ENCODE measurements at places on chromosomes 16 and 17.
A peak's percentile ranks its signal among the peaks of the same experiment; 100 is the strongest.

DNA sequence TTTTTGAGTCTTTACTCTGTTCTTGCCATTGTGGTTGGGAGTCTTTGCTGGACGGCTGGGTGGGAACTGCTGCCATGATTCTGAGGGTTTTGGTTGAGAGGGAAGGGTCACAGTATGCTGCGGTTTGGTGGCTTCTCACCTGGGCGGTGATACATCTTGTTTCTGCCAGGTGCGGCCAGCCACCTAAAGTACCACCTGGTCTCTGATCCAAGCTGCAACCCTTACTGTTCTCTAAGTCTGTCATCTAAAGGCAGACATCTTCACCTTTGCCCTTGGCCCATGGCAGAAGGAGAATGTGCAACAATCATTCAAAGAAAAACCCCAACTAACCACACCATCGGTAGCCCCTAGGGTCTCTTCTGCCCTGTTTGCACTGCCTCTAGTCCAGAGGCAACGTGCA is 19.6 kb upstream of the MPO start:
- no peak for DNase-seq

DNA sequence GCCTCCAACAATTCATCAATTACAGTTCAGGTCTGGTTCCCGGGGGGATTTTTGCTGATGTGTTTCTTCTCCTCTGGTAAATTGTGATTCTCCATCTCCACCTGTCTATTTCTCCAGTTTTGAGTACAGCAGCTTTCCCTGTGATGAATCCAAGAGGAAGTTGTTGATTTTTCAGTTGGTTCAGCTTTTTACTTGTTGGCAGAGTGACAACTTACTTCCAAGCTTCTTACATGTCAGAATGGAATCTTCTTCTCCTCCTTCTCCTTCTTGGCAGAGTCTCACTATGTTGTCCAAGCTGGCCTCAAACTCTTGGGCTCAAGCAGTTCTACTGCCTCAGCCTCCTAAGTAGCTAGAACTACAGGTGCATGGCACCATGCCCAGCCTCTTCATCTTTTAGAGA is 33.4 kb upstream of the TMEM92 start:
- no peak for DNase-seq

DNA sequence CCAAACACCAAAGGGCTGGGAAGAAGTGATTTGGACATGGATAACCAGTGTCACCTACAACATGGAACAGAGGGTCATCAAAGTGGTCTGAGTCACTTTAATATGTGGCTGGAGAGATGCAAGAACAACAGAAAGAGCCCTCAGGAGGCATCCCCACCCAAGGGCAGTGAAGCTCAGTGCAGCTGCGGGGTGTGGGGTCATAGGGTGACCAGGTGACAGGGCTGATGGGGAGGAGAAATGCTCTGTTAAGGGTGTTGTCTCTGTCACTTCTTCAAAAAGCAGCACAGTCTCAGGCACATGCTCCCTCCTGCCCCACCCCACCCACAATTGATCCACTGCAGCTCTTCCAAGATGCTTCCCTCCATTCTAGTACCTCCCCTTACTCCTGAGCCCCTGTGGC is 819.1 kb downstream of the KCNJ18 start:
- DNase-seq = no peak

DNA sequence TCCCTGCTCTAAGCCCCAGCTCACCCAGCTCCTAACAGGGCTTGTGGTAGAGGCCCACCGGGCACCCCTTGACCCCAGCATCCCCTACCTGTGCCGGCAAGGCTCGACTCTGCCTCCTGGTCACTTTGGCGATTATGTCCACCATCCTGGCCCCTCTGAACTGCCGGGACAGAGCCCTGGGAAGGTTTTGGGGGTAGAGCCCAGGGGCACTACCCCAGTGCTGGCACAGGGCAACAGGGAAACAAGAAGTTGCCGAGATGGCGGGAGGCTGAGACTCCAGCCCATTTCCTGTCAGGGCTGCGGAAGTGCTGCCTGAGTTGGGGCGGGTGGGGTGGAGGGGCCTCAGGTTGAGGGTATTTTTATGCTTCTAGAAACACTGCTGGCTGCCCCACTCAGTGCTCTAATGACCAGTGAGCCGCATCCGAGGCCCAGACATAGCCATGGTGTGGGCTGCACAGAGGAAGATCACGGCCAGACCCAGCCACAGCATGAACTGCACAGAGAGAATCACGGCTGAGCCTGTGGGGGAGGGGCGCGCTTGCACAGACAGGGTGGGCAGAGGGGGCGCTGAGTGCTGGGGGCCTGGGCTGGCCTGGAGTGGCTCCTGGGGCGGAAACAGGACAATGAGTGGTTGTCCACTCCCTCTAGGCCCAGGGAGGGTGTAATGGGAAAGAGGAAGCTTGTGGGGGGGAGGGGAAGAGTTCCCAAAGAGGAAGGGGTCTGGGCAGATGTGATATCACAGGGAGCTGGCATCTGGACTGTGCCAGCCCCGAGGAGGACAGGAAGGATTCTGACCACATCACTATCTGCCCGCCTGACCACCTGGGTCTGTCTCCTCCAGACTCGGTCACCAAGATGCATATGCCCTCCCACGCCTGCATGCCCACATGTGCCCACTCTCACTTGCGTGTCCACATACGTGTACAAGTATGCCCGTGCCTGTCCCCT is 22.3 kb downstream of the ARHGAP27 start:
- peak; percentile 75 for DNase-seq

GRCh38 chr17:45828582-45829133 is 16.0 kb upstream of the SPPL2C start:
- no peak for DNase-seq

GRCh38 chr17:18950944-18951905 is 740 bp upstream of the SLC5A10 start:
- DNase-seq = no peak

DNA sequence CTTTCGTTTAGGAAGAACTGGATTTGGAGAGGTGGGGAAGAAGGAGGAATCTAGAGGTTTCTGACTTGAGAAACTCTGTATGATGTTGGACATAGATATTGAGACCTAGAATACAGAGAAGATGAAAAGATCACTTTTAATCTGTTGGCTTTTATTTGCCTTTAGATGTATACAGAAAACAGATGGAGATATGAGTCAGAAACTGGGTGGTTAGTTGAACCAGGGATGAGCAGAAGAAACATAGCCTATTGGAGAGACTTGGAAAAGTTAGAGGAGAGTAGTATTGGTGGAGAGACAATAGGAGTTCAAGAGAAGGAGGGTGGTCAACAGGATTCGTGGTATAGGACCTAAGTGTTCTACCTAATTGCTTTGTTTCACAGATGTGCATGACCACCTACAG is 5.1 kb downstream of the PHAF1 start:
- DNase-seq = no peak

DNA sequence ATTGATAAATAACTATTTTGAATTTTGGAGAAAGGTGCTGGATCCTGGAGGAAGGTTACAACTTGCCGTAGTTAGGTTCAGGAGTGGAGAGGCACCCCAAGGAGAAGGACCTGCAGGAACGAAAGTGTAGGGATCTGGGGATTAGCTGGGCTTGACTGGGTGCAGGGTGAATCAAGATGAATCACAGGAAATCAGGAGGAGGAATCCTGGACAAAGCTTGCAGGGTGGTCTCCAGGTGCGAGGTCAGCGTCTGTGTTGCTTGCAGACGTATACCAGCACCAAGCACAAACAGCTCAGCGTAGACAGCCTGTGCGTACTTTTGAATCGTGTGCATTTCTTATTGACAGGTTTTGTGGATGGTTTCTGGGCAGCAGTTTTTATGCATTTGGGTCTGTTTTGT is 144.3 kb downstream of the MSI2 start:
- no peak for DNase-seq

GRCh38 chr16:20899071-20899470 is 1.1 kb downstream of the DCUN1D3 start:
- no peak for DNase-seq

DNA sequence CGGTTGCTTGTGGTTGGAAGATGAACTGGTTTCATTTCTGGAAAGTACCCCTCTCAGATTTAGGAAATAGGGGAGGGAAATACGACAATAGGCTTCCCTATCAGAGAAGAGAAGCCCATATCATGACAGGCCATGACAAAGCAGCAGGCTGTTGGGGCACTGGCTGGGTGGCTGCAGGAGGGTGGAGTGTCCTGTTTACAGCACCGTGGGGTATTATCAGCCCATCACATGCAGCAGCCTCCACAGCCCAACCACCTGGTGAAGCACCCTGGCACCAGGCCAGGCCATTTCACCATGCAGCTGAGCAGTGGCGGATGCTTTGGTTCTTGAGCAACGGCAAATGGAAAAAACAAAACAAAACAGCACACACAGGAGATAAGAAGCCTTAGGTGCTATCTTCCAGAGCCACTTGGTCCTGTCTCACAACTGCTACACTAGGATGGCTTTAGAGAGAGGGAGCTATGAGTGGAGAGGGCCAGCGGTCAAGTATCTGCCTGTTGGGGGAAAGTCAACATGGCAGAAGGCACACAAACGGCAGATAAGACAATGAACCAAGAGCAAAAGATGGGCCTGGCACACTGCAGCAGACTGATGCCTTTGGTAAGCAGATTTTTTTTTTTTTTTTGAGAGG is 24.2 kb downstream of the FAM117A start:
- peak; percentile 97 for DNase-seq

DNA sequence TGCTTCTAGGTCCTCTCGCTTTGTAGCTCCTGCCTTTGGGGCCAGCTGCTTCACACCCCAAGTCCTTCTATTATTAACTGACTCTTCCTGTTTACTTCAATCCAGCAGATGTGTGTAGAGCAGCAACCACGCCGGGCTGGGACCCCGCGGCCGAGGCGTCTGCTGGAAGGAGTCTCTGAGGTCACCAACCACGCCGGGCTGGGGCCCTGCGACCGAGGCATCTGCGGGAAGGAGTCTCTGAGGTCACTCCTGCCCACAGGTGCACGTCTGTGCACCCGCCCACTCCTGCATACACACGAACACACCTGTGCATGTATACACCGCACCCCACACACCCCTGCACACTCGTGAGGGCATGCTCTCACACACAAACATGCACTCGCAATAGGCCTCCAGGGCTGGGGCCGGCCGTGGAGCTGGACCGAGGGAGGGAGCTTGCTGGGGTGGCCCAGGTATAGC is 7.8 kb upstream of the TEX19 start:
- DNase-seq = no peak

DNA sequence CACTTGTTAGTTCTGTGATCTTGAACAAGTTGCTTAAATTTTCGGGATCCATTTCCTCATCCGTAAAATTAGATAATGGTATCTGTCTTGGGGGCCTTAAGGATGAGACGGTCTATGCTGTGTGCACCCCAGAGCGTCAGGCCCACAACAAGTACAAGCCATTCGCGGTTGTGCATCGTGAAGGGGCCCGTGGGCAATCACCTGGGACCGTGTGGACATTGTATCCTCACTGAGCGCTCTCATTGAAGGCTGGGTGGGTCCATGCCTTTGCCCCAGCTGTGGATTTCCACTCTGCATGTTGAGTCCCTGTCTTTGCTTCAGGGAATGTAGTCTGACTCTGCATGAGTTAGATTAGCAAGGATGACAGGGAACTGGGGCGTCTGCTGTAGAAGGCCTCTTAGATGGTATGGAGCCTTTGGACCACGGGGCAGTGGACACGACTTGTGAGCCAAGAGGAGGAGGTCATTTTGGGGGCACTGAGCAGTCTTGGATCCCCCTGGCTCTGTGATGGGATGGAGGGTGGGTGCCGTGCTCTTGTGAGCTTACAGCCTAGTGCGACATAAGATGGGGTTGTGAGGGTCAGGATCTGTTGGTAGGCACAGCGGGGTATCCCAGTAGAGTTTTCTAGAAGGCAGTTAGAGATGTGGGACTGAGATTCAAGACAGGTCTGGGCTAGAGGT is 89.5 kb downstream of the SNX29 start:
- no peak for DNase-seq

GRCh38 chr16:23081675-23082119 is 67.6 kb downstream of the USP31 start:
- no peak for DNase-seq

- DNase-seq = no peak
Measured at GRCh38 chr16:13270602-13271001, 369.2 kb downstream of the SHISA9 start.

GRCh38 chr16:566475-567372 is at the start of gene NHLRC4:
NHLRC4 (plus strand) TSS chr16:567005; CDS start chr16:568048, 1,043 bp downstream.
- peak; percentile 51 for DNase-seq

GRCh38 chr16:4110065-4110464 is 6.2 kb downstream of the ADCY9 start:
- DNase-seq = no peak

DNA sequence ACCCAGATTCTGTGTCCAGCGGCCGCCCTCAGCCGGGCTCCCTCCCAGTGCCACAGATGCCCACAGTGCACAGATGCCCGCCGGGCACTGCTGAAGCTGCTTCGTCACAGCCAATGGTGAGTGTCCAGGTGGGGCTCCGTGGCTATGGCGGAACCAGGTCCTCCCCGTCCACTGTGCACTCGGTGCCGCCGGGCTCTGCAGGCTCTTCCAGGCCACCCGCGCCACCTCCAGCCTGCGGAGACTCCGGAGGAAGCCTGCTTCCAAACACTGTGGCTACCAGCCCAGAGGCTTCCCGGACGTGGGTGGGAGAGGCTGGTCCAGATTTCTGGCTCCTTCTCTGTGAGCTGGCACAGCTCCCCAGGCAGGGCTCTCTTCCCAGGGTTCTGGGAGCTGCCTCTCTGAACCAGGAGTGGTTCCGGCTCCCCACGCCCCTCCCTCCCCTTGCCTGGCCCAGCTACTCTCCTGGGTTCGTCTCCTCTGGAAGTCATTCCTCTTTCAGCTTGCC is 2.8 kb upstream of the PYCR1 start:
- no peak for DNase-seq

DNA sequence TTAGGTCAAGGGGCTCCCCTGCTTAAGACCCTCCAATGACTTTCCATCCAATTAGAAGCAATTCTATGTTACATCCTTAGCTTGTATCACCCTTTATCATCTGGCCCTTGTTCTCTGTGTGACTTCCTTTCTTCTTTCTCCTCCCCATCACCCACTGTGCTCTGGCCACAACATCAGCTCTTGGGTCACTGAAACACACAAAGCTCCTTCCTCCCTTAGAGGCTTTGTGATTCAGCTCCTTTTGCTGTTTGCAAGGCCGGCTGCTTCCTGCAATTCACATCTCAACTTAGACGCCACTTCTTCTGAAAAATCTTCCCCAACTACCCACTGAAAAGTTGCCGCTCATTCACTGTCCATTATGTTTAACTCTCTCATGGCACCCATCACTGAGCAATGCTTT is 130.9 kb upstream of the CACNG3 start:
- no peak for DNase-seq

- no peak for DNase-seq
Measured at GRCh38 chr17:31522284-31522931, 130.9 kb downstream of the RAB11FIP4 start.

GRCh38 chr17:32558997-32559650 is 72.3 kb downstream of the CDK5R1 start:
- no peak for DNase-seq

GRCh38 chr17:79619196-79619595 is 8.3 kb upstream of the RBFOX3 start:
- DNase-seq = no peak

- no peak for DNase-seq
Measured at GRCh38 chr17:46056800-46057304, 57.8 kb downstream of the STH start.
